ENCODE measurements at places on chromosomes 13 and 19.

GRCh38 chr13:30481241-30481760, 15.6 kb upstream of the HMGB1 start:
- no peak for DNase-seq

- DNase-seq: no peak
Measured at GRCh38 chr19:10189616-10190015, 5.1 kb downstream of the DNMT1 start.

GRCh38 chr19:17576758-17577456, 21.5 kb downstream of the COLGALT1 start:
- no peak for DNase-seq

- DNase-seq: no peak
Measured at GRCh38 chr13:112687836-112688559, 1.8 kb upstream of the ATP11A start.

DNA sequence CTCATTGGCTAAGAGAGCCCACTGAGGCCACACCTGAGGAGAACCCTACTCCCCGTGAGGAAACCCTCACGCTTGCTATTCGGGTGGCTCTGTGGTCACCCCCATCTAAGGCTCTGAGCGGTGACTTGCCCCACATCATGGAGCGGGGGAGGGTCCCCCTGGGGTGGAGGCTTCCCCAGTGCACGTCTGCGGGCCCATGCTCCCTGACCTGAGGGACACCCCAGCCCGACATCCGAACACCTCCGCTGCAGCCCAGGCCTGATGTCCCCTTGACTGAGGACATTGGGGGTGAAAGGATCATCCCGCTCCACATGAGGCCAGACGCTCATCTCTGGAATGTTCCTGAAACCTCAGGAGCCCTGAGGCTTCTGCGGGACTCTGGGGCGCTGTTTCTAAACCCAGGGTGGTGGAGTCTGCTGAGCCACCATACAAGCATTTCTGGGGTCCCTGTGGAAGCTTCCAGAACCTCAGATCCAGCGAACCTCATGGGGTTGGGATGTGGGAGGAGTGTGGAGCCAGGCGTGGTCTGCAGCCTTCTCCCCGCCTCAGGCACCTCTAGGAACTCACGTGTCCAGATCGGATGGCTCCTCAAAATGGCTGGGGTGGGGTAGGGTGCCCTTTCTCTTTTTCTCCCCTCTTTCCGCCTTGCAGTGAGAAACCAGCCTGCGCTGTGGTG, 19.9 kb downstream of the TMED1 start:
- DNase-seq: no peak

DNA sequence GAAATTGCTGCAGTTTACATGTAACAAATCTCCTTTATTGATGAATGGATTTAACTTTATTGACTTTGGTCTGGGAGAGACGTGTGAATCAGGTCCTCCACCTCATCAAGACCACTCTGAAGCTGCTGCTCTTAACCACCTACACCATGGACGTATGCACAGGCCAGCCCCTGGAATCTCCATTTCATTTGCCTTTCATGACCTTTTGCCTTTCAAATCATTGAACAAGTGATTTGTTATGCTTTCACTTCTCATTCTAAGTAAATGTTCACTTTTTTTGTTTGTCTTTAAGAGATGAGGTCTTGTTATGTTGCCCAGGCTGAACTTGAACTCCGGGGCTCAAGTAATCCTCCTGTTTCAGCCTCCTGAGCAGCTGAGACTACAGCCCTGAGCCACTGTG, 240.0 kb upstream of the SERP2 start:
- DNase-seq: no peak

DNA sequence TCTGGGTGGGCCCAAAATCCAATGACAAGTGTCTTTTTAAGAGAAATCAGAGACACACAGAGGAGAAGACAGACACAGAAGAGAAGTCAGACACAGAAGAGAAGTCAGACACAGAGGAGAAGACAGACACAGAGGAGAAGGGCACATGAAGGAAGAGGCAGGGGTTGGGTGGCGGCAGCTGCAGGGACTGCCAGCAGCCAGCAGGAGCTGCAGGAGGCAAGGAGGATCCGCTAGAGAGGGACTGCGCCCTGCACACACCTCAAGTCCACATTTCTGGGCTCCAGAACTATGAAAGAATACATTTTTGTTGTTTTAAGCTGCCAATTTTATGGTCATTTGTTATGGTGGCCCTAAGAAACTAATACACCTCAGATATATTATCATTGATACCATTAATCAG, 140.6 kb downstream of the ZIC5 start:
- no peak for DNase-seq

DNA sequence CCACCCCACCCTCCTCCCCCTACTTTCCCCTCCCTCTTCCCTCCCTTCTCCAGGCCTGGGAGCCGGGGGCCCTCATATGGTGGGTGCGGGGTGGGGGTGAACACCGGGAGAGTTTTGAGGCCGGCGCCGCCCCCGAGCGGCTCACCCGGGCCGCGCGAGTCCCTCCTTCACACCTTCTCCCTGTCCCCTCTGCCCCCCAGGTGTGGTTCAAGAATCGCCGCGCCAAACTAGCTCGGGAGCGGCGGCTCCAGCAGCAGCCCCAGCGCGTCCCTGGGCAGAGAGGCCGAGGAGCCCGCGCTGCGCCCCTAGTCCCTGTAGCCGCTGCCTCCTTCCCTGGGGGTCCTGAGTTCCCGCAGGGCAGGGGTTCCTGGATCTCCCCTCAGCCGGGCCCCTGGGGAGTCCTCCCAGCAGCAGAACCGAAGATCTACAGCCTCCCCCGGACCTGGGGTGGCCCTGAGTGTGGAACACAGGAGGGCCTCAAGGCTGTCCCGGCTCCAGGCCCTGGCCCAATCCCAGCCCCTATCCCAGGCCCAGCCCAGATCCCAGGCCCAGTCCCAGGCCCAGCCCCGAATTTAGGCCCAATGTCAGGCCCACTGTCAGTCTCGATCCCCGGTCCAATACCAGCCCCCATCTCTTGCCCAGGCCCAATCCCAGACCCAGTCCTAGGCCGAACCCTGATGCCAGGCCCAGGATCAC, 1.7 kb downstream of the TPRX2 start:
- DNase-seq: no peak

DNA sequence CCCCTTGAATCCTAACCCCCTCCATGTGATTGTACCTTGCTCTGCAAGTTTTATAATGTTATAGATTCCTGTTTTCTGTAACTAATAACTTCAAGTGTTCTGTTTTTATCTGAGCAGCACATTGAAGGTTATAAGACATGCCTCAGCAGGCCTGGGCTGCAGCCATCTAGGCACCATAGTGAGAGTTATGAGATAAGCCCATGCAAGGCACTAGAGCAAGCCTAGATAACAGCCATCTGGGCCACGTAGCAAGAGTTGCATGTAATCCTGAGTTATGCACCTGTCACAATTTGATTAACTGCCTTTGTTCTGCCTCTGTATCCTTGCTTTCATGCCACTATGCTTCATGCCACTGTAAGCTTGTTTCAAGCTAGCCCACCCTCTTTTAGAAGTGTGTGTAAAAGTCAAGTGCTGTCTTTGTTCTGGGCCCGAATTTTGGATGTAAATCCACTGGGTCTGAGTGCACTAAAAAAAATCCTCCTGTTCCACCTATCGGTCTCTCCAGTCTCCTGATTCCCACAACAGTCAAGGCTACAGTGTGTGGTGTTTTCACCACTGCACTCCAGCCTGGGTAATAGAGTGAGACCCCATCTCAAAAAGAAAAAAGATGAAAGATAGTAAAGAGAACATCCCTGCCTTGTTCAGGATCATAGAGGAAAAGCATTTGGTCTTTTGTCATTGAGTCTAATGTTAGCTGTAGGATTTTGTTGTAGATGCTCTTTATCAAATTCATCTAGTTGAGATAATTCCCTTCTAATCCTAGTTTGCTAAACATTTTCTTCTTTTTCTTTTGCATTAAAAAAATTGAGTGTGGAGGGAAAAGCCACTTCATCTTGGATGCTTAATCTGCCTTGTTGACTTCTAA, 16.0 kb upstream of the KBTBD6 start:
- DNase-seq: no peak

DNA sequence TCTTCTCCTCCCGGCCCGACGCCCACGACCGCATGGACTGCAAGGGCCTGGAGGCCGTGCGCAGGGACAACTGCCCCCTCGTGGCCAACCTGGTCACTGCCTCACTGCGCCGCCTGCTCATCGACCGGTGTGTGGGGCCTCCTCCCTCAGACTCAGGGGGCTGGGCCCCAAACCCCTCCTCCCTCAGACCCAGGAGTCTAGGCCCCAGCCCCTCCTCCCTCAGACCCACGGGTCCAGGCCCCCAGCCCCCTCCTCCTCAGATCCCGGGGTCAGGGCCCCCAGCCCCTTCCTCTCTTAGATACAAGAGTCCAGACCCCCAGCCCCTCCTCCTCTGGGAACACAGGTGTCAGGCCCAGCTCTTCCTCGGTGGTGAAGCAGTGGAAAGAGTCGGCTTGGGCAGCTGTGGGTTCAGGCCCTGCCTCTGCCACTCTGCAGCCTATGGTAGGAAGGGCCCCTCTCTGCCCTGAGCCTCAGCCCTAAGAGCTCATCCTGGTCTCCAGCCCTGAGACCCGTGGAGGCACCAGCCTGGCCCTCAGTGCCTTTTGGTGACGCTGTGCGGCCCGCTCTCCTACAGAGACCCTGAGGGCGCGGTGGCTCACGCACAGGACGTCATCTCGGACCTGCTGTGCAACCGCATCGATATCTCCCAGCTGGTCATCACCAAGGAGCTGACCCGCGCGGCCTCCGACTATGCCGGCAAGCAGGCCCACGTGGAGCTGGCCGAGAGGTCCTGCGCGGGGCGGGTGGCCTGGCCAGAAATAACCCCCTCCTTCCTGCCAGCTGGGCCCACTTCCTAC, 3.7 kb upstream of the SPIB start:
- no peak for DNase-seq

DNA sequence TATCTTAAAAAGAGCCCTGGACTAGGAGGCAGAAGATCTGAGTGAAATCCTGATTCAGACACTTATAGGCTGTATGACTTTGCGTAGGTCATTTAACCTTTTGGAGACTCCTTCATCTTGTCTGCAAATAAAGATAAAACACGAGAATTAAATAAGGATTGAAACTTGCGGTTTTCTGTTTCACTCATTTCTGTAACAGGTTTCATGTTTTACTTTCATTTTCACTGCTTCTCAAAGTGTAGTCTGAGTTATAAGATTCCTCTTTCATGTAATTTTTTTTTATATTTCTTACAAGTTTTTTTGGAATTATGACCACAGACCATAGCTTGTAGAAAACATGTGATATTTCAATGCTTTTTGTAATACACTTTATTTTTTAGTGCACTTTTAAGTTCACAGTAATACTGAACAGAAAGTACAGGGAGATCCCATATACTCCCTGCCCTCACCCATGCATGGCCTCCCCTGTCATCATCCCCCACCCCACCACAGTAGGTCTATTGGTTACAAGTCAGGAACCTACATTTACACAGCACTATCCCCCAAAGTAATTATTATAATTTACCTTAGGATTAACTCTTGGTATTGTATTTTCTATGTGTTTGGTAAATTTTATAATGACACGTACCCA, 174.6 kb downstream of the ITGBL1 start:
- no peak for DNase-seq

GRCh38 chr13:48772908-48773307, 119.2 kb downstream of the CYSLTR2 start:
- no peak for DNase-seq

GRCh38 chr13:101785858-101786257, 333.4 kb downstream of the ITGBL1 start:
- DNase-seq: peak; percentile 45

- no peak for DNase-seq
Measured at GRCh38 chr13:42574011-42574410, at the start of gene TNFSF11. Gene TNFSF11 (plus strand): TSS chr13:42574152. CDS start chr13:42574304, 152 bp downstream.

DNA sequence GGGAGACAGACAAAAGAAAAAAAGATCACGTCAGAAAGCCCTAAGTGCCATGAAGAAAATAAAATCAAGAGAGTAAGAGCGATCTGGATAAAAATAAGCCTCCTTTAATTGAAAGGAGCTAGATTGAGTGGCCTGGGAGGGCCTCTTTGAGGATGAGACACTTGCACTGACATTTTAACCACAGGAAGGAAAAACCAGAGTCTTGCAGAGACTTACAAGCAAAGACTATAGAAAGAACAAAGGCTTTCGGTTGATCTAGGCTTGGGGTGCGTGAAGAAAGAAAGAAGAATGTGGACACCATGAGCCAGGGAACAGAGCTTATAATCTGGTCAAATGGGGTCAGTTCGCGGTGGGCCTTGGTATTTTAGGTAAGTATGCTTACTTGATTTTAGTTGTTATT, 342.7 kb downstream of the COG6 start:
- DNase-seq: no peak

DNA sequence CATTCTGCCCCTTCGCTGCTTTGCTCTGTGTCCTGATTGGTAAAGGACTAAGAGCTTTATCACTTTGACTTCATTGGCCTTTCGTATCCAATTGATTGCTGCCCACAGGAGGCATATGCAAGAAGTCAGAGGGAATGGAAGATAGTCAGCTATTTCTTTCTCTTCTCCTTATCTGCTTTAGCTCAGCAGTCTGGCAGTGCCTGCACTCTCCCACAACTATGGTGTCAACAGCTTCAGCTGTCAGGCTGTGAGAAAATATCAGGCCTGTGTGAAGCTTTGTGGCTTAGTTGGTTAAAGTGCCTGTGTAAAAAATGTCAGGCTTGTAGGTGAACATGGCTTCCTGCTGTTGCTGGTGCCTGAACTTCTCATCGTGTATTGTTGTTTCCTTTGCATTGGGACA, 243.0 kb downstream of the PCDH17 start:
- no peak for DNase-seq

- no peak for DNase-seq
Measured at GRCh38 chr19:16033136-16033530, 43.2 kb upstream of the TPM4 start.

DNA sequence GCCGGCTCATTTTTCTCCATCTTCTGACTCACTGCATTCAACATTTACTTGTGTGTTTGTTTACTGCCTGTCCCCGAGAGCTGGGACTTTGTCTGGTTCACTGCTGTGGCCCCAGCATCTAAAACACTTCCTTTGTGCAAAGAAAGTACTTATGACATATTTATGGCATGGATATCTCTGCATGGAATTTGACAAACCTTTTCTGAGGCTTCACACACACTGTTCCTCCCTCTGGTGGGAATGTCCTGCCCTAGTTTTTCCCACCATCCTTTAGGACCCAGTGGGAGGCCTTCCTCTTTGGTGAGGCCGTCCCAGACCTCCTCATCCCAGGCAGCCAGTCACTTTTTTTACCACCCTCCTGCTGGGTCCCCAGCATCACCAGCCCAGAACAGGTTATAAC, 1.4 kb upstream of the SRRM5 start:
- no peak for DNase-seq

All from NCI-H2081 treated with DMSO at 0.1 percent for 48 hours (cell line).